ENCODE measurements at places on chromosomes 4 and X.

GRCh38 chr4:139969635-139970266 is 184.2 kb downstream of the MAML3 start:
- DNase-seq: no peak

GRCh38 chrX:116881961-116882360 is 419.2 kb upstream of the CT83 start:
- no peak for DNase-seq

DNA sequence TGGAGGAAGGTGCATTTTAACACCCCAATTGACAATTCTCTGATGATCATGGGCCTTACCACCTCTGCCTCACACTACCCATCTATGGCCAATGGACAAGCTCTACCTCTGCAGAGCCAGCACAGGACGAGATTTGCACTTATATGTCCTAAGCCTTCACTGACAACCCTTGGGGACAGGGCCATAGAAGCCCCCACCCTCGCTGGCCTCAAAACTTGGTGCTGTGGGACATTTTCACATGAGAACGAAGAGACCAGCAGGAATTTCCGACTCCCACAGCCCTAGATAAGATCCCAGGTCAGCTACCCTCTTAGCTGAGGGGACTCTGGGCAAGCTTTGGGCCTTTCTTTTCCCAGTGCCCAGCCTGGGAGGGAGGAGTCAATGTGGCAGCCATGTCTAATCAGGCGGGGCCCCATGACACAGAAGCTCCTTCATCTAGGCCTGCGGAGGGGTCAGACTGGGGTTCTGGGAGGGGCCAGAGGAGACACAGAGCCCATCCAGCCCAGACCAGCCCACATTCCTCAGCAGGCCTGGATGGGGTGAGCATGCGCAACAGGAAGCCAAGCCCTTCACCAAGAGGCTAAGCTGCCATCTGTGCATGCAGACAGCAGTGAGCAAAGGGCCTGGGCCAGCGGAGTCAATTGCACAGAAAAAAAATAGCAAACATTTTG is 12.1 kb downstream of the PJA1 start:
- DNase-seq: no peak

DNA sequence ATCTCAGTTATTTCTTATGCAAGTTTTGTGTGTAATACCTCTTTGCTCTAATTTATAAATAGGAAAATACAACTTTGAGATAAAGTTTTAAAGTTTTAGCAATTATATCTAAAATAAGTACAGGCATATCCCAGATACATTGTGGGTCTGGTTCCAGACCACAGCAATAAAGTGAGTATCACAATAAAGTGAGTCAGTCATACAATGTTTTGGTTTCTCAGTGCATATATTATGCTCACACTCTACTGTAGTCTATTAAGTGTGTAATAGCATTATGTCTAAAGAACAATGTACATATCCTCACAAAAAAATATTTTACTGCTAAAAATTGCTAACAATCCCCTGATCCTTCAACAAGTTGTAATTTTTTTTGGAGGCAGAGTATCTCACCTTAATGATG is 49.2 kb downstream of the ANAPC10 start:
- DNase-seq: no peak

- DNase-seq: no peak
Measured at GRCh38 chr4:17665346-17665745, 50.9 kb downstream of the MED28 start.
